ENCODE measurements at places on chromosomes 4 and X.

GRCh38 chrX:68699960-68700746 is 52.7 kb downstream of the STARD8 start:
- no peak for DNase-seq

GRCh38 chr4:82501154-82501442 is 60.7 kb downstream of the TMEM150C start:
- DNase-seq = no peak

GRCh38 chr4:139146926-139147629 is 29.9 kb downstream of the ELF2 start:
- no peak for DNase-seq

DNA sequence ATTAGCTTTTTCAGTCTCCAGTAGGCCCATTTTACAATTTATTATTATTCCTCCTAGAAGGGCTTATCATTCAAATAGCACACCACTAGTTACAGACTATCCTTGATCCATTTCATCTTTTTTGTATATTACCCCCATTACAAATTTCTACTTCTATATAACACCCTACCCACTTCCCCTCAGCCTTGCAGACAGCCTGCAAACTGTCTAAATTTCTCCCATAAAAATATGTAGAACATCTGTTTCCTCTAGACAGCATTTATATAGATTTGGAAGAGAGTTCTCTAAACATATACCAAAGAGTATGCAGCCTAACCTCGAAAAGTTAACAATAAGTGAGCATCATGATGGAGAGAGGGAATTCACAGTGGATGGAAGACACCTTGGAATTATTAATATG is 30.8 kb downstream of the COMMD8 start:
- no peak for DNase-seq

DNA sequence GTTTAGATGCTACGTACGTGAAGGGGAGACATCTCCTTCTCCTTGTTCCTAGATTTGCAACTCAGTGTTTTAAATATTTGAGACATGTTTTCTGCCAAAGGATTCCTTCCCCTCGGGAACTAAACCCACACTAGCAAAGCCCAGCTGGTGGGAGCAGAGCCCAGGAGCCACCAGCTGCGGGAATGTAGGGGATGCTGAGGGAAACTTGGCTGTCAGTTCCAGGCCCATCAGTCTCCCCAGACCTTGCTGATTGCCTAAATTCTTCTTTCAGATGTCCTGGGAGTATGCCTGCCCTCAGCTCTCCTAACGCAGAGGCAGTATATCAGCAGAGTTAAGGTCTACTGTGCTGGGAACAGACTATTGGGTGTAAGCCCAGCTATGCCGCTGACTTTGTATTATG is 630.0 kb upstream of the TENM3 start:
- no peak for DNase-seq

- no peak for DNase-seq
Observed at GRCh38 chr4:189083769-189084168, 856.9 kb upstream of the FRG1 start.

DNA sequence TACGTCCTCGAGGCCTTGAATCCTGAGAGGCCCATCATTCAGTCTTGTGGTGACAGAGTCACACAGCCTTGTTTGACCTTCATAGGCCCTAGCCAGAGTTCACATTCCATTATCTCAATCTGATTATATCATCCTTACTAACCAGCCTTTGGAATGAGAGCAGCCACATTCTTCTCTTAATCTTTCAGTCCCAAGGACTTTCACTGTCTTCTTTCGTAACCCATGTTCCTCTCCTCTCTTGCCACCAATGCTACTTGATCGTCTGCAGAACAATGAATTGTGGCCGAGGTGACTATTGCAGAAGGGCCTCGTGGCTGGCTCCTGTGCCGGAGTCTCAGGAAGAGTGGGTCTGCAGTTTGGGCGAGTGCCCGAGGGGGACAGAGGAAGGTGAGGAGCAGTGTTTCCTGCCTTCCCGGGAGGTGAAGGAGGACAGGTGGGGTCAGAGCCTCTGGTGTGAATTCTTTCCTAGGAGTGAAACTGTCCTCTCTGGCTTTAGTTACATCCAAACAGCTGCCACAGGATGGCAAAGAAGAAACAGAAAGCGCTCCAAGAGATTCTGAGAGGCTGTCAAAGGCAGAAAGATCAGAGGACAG is 94.6 kb downstream of the LIMCH1 start:
- DNase-seq = no peak

DNA sequence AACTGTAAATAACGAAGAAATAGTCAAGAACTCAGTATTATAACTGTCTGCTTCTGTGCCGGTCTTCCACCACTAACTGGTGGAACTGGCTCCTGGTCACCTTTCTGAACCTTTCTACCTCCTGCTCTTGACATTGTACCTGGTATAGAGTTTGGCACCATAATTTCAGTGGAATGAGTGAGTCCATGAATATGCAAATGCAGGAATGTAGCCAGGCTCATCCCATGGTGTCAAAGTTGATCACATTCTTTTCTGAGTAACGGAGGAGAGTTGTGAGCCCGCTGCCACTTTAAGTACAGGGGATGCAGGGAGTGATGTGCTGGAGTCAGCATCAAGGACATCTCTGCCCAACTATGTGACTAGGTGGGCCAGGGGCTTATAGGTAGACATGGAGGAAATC is 207.9 kb upstream of the HS3ST1 start:
- DNase-seq = no peak

DNA sequence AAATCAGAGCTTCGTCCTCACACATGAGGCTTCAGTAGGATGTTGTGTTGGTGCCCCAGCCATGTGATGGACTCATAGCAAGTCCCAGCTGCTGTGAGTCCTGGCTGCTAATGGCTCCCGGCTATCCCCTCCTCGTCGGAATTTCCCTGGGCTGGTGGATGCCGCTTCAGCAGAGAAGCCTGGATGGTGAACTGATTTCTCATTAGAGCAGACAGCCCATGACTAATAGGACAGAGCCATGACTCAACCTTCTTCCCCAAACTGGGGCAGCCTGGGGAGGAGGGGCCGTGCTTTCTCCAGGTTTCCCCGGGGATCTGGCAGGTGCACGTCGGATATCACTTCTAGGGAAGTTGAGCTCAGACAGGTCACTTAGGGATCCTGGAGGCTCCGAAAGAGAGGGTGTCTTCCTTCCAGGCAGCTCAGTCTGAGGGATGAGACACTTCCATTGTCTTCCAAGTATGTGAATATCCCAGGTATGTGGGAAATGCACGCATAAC is 112.7 kb downstream of the ASMT start:
- DNase-seq = no peak

DNA sequence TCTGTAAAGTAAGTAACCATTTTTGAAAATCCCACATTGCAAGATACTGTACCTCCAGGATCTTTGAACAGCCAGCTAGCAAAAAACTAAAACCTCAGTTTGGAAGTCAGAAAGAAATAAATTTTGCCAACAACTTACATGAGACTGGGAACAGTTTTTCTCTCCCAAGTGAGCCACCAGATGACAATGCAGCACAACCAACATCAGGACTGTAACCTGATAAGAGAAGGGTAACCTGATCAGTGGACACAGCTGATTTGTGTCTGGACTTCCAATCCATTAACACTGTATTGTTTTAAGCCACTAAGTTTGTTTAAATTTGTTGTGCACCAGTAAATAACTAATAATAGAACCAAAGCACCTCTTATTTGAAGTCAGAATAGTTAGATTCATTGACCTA is 923.3 kb downstream of the FAT4 start:
- DNase-seq = no peak

DNA sequence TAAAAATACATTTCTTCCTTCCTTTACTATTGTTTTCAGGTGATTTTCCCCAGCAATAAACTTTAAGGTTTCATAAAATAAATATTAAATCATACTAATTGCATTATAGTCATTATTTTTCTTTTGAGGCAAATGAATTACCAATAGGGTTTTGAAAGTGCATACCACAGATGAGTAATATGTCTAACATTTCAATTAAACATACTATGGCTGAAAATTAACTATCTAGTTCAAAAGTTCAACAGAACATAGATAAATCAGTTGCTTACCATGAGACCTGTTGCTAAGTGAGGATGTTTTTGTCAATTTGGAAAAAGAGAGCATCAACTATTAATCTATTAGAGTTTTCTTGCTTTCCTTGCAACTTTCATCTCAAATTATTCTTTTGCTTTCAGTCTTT is 35.0 kb downstream of the NPY5R start:
- DNase-seq = no peak

- DNase-seq = no peak
Observed at GRCh38 chrX:138756234-138756633, 44.7 kb upstream of the FGF13 start.

DNA sequence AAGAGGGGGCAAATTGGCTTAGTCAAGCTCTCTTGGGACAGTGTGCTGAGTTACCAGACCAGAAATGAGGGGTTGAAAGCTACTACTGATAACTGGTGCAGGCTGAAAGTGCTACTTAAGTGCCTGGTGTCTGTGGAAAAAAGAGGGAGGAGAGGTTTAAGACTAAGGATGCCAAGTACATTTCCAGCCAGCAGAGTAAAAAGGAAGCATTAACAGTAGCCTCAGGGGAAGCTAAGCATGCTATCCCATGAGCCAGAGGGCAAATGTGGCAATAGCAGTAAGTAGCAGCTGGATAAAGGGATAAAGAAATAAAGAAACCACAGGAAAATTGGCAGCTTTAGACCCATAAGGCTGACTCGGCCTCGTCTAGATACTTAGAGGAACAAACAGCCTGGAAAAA is 196.3 kb upstream of the MAB21L2 start:
- peak; percentile 0 for DNase-seq

GRCh38 chrX:71167031-71167781 is 22.6 kb downstream of the NLGN3 start:
- DNase-seq = no peak

- DNase-seq = no peak
Observed at GRCh38 chrX:39779952-39780783, 317.6 kb downstream of the BCOR start.

DNA sequence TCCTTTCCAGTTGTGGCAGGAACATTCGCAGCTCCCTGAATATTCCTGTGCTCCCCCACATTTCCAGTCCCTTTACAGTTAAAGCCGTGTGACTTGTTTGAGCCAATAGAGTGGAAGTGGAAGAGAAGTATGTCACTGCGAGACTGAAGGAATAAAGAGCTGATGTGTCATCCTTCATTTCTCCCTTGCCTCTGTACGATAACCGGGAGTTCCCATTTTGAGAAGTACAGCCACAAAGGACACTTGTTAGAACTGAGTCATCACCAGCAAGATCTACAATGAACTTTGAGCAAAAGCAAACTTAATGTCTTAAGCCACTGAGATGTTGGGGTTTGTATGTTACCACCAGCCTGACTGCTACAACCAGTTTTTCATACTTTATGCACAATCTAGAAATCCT is 92.3 kb downstream of the SPRY1 start:
- DNase-seq = no peak

GRCh38 chr4:40473578-40474388 is 138.7 kb downstream of the CHRNA9 start:
- DNase-seq = no peak

DNA sequence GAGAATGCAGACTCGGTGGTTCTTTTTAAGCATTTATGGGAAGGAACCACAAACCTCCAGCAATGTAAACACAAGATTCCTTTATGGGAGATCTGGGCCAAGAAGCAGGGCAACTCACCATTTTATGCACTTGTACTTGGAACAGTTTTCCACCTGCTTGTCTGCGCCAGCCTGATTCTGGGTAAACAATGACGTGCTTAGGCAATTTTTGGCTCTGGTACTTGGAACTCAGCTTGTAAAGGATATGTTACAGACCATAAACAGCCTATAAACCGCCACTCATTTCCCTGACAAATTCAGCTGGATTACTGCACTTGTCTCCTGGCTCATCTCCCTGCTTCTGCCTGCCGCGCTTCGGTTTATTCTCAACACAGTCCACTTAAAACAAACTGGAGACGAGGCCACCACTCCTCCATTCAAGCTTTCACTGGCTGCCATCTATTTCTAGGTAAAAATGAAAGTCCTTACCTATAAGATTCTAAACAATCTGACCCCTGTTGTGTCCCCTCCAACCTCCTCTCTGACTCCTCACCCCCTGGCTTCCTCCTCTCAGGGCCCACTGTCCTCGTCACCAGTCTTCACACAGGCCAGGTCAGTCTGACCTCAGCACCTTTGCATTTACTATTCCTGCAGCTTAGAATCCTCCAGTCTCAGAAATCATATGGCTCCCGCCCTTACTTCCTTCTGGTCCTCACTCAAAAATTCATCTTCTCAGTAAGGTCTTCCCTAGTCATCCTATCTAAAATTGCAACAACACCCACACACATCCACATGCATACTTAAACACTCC is 205.9 kb upstream of the GALNT7 start:
- DNase-seq = no peak

- no peak for DNase-seq
Observed at GRCh38 chr4:87209696-87210095, 10.7 kb downstream of the KLHL8 start.

DNA sequence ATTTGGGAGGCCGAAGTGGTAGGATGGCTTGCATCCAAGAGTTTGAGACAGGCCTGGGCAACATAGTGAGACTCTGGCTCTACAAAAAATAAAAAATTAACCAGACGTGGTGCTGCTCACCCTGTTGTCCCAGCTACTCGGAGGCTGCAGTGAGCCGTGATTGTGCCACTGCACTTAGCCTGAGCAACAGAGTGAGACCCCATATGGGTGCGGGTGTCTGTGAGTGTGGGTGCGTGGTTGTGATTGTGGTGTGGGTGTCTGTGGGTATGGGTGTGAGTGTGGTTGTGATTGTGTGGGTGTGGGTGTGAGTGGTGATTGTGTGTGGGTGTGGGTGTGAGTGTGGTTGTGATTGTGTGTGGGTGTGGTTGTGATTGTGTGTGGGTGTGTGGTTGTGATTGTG is 114.6 kb downstream of the UBE2K start:
- no peak for DNase-seq

DNA sequence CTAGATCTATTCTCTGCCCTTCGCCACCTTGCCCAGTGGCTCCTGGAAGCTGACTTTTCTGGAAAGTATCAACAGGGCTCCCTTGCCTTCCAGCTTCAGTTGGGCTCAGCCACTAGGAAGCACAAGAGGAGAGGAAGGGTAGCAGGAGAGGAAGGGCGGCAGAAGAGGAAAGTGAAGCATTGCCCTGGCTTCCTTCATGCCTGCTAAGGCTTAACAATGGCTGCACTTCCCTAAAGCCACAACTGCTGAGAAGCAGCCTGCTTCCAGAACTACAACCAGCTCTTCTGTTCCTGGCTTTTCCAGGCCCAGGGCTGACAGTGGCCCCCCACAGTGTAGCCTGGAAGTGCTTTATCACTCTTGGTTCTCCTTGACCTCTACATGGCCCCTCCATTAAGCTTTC is 29.1 kb upstream of the PGM2 start:
- no peak for DNase-seq

DNA sequence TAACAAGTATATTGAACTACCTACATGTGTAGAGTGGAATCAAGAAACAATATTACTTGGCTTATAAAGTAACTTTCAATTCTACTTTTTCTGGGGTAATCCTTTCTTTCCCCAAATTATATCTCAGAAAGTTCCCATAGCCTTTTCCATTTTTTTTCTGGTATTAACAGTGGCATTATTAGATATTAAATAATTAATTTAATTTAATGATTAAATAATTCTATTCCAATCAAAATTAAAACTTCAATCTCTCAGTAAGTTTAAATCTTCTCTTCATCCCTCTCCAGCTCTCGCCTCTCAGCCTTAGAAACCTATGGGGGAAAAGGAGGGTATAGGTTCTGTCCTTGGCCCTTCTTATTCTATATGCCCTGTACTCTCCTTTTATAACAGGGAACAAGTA is 262.4 kb downstream of the INPP4B start:
- DNase-seq = no peak
